Pancreas (tissue), 10 donors: ENCODE measurements at places on chromosomes 6 and 20. TPM values are rescaled to one million over a fixed set of nuclear protein-coding genes. Genes with fewer than 3 reads are reported as not detected.

GRCh38 chr20:4089756-4090487 lies 74.6 kb upstream of the RNF24 start:
- no peak for DNase-seq

GRCh38 chr6:73579851-73580246 lies 59.0 kb upstream of the EEF1A1 start:
- DNase-seq: no peak

- DNase-seq: no peak
Measured at GRCh38 chr6:37501632-37502491, 2.2 kb upstream of the CCDC167 start.

- DNase-seq: no peak
Measured at GRCh38 chr20:46277602-46278001, 30.7 kb downstream of the CDH22 start.

GRCh38 chr6:148455225-148455624 lies 112.6 kb downstream of the SASH1 start:
- no peak for DNase-seq

DNA sequence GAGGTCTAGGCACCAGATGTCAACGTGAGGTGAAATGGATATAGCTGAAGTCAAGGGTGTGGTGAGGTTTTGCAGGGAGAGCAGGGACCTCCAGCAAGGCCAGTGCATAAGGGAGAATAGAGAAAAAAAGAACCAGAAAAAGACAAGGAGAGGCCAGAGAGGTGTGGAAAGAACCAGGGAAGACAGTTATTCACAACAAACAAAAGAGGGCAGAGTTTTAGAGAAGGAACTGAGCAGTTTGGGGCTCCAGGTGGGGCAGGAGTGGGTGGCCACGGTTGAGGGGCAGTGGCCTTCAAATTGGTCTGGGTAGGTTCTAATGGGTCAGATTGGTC lies 11.6 kb upstream of the NQO2 start:
- DNase-seq: no peak

DNA sequence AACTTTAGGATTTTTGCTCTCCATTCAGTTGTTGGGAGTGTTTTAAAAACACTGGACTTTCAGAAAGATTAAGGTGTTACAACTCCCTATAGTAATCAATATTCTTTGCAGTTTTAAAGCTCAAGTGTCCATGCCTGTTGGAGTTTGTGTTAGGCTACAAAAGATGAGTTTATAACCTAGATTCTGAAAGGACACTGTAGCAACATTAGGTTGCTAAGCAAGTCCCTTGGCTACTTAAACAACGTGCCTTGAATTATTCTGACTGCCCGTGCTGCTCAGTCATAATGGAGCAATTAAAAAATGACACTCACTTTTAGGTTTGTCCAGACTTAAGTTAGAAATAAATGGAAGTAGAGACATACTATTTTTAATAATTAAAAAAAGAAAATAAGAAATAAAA lies 41.0 kb downstream of the KLHL32 start:
- no peak for DNase-seq

GRCh38 chr6:130760006-130760405 lies 67.2 kb upstream of the SMLR1 start:
- no peak for DNase-seq

DNA sequence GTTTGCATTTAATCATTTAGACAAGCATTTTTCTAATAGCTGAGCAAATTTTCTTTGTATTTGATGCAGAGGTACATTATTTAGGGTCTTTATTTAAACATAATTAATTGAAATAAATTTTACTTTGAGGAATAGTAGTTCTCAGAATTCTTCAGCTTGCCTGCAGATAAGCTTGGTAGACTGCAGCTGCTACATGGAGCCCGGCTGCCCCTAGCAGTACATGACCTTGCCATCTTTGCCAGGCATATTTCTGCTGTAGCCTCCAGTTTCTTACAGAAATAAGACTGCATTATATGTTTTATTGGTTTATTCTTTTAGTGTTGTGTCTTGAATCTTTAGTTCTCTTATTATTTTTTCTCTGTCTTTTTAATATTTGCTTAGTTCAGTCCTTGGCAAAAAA lies 396.8 kb downstream of the QKI start:
- DNase-seq: no peak

- DNase-seq: no peak
Measured at GRCh38 chr6:40906759-40907158, 132.3 kb downstream of the UNC5CL start.

GRCh38 chr20:5374171-5374570 lies 57.4 kb upstream of the PROKR2 start:
- DNase-seq: no peak

DNA sequence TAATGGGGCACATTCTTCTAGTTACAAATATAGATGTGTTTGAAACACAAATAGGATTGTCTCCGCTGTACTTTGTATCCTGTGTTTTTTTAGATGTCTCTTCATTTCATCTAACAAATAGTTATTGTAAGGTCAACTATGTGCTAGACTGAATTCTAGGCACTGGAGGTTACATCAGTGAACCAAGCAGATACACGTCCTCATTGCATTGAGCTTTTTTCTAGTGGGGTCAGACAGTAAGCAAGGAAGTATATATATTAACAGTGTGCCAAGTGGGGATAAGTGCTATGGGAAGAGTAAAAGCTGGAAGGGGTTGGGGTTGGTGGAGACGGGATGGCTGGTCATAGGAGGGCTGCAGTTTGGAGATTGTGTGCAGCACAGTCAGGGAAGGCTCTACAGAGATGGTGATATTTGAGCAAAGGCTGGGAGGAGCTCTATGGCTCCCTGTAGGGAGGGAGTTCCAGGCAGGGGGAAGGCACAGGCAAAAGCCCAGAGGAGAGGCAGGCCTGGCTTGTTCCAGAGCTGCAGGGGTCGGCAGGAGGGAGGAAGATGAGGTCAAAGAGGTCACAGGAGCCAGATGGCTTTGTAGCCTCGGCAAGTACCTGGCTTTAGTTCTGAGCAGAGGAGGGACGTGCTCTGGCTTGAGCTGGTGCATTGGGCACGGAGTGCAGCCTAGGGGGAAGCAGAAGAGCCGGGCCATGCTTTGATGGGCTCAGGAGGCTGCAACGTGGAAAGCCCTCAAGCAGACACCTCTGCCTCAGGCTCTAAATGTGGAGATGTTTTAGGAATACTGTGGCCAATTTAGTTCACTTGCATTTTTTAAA lies 152.3 kb downstream of the ZDHHC14 start:
- DNase-seq: no peak

- DNase-seq: no peak
Measured at GRCh38 chr20:23564927-23565326, 3.4 kb downstream of the CST9L start.

- DNase-seq: no peak
Measured at GRCh38 chr20:2739042-2739398, 46.4 kb downstream of the EBF4 start.

GRCh38 chr20:47360297-47361056 lies 4.0 kb upstream of the ZMYND8 start:
- DNase-seq: peak; percentile 90

DNA sequence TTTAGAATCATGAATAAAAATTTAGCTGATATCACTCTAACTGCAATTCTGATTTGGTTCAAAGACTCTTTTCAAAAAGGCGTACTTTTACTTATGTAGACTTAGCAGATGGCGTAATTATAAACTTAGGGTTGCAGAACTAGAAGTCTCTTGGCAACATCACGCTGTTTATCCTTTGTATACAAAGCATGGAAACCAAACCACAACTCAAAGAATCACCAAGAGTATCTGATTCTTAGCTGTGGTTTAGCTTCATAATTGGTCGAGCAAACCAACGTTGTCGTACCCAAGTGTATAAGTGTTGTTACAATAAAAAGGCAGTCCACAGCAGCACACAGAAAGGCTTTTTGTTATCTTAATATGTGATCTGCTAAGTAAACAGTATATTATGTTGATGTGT lies 18.2 kb downstream of the STMND1 start:
- no peak for DNase-seq

DNA sequence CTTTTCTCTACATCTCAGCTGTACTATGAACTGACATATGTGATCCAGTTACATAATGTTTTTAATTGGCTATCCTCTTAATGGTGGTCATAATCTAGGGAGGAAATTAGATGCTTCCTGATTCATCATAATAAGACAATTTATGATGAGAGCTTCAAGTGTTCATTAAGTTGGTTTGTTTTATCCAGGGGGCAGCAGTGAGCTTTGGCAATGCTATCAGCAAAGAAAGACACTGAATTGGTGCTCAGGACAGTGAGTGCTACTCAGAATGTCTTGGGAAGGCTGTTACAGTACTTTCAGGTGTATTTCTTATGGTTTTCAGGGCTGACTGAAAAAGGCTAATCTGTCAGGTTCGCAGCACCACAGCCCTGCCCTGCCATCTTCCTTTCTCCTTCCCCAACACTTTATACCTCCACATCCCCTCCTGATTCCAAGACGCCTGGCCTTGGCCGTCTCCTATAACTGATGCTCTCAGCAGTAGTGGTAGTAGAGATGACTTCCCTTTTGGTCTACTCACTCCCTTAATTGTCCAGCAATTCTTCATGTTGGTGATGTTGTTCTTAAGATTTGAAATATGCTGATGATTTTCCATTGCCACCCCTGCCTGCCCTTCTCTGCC lies 67.0 kb upstream of the TNFAIP3 start:
- DNase-seq: peak; percentile 24

SLC26A8 gene
- not detected for total RNA-seq

ZNF76 gene
- total RNA-seq: 25.0 TPM

RIPPLY2 gene
- not detected for total RNA-seq

B3GALT4 gene
- total RNA-seq: 2.6 TPM

COL12A1 gene
- total RNA-seq: 14.8 TPM

AGER gene
- 3.1 TPM for total RNA-seq

SKIC2 gene
- 24.4 TPM for total RNA-seq

CRISP2 gene
- 0.12 TPM for total RNA-seq

CDH26 gene
- total RNA-seq: 0.32 TPM

BPIFB6 gene
- not detected for total RNA-seq
